Urothelium cell line (cell line): ENCODE measurements at places on chromosomes 2 and 18.

- no peak for DNase-seq
Measured at GRCh38 chr2:74700643-74701372, 46.8 kb downstream of the SEMA4F start.

DNA sequence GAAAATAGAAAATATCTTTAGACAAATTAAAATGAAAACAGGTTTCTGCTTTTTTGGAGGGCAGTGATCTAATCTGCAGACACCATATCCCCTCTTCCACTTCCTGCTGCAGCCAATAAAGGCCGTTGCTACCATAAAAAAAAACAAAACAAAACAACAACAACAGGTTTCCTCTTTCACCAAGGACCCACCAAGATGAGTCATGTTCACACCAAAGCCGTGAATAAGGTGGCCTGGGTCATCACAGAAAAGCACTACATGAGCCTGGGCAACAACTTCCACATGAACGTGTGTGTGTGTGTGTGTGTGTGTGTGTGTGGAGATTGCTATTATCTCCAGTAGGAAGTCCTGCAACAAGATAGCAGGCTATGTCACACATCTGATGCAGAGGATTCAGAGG, 24.8 kb upstream of the TFCP2L1 start:
- DNase-seq = no peak

- DNase-seq = no peak
Measured at GRCh38 chr2:7034303-7034702, 117.1 kb downstream of the RNF144A start.

- no peak for DNase-seq
Measured at GRCh38 chr2:98534761-98535160, 73.6 kb downstream of the COA5 start.

- DNase-seq = no peak
Measured at GRCh38 chr2:100822587-100823248, 2.8 kb downstream of the NPAS2 start.
